ENCODE measurements at places on chromosomes 5 and 9.

DNA sequence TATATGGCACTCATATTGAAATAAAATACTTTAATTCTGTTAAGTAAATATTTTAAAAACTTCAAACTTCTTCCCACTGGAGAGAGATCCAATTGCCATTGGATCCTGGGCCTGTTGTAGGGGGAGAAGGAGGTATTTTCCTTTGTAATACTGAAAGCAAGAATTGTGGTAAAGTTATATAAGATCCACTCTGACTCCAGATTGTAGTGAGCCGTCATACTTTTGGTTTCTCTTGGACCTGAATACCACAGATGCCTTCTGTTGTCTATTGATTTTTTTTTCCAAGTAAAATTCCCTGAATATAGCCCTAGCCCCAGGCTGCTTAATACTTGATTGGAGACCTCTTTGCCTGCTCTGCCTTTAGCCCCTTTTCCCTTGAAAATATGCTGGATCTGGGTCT is 86.9 kb downstream of the ATG10 start:
- no peak for DNase-seq

DNA sequence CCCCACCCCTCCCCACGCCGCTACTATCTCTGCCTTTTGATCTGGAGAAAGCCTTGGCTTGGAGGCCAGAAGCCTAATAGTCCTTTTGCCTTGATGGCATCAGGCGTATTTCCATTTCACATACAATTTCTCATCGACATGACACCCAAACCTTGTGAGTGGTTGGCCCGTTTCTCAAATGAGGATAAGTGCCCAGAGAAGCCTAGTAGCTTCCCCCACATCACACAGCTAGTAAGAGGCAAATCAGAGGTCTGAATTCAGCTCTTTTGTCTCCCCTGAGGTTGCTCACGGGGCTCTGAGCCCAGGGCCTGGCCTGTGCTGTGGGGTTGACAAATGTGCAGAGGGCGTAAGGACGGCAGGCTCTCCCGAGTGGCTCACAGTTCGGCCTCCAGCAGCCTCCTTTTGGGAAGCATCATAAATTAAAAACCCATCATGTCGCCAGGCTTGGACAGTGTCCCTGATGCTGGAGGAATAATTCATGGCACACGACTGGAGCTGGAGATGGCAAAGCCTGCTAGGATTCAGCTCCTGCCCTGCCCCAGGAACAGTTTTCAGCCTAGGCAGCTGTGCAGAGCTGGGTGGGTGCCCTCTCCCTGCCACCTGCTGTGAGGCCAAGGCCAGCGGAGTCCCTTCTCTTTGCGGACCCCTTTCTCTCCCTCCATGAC is 263.8 kb downstream of the NSG2 start:
- DNase-seq, result no peak

GRCh38 chr5:32339198-32339597 is 26.5 kb upstream of the MTMR12 start:
- no peak for DNase-seq

- no peak for DNase-seq
Measured at GRCh38 chr9:4859035-4859434, 66.3 kb downstream of the RCL1 start.

DNA sequence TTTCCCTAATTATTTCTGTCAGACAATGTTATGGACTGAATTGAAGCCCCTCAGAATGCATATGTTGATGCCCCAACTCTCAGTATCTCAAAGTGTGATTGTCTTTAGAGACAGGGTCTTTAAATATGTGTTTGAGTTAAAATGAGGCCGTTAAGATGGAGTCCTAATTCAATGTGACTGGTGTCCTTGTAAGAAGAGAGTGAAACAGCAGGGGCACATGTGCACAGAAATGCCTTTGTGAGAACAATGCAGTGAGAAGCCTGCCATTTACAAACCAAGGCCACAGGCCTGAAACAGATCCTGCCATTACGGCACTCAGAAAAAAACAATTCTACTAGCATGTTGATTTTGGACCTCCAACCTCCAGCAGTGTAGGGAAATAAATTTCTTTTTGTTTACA is 483.0 kb upstream of the DMAC1 start:
- DNase-seq, result no peak

DNA sequence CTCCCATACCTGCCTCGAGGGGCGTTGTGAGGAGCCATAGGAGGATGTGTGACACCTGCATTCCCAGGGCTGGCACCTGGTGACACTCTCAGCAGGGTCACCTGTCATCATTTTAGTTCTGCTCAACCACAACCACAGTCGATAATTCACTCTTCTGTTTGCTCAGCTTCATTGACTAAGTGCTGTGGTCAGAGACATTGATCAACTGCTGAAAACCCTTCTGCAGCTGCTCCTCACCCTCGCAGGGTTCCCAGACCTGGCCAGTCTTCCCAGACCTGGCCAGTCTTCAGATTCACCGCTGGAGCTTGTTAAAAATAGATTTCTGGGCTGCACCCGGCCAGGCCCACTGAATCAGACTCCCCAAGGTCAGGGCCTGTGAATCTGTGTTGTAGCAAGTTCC is 92.8 kb downstream of the MVB12B start:
- no peak for DNase-seq

GRCh38 chr5:60521376-60522291 is 178.3 kb downstream of the DEPDC1B start:
- DNase-seq, result no peak

GRCh38 chr5:67896930-67897313 is 318.6 kb upstream of the PIK3R1 start:
- DNase-seq, result no peak

- DNase-seq, result no peak
Measured at GRCh38 chr5:174325431-174325830, 279.9 kb downstream of the NSG2 start.

DNA sequence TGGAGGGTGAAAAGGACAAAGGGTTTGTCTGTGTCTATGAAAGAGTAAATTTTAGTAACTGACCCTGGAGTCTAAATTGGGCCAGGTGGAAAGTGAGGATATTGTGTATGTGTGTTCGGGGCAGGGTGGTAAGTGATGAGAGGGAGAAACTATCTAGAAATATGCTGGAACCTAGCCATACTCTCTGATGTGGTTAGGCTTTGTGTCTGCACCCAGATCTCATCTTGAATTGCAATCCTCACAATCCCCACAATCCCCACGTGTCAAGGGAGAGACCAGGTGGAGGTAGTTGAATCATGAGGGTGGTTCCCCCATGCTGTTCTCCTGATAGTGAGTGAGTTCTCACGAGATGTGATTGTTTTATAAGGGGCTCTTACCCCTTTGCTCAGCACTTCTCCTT is 60.6 kb downstream of the COMMD10 start:
- DNase-seq, result no peak

- DNase-seq, result no peak
Measured at GRCh38 chr9:125631391-125632085, 75.5 kb downstream of the MAPKAP1 start.

DNA sequence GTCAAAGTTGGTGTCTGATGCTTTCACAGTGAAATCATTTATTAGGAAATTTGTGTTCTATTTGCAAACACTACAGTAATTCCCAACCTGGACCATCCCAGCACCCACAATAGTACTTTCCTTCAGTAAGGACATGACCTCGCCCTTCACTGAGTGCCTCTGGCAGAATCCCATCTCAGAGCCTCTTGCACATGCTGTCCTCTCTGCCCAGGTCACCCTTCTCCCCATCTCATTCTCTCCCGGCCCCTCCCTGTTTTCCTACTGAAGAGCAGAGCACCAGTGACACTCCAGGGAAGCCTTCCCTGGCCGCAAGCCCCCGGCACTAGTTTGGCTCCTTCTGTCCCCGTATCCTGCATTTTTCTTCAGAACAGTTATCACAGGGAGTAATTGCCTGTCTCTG is 220.4 kb downstream of the MAPKAP1 start:
- DNase-seq, result no peak
